Muscle of leg (tissue), 16 donors: ENCODE measurements at places on chromosomes 1 and 21.

- peak; percentile 43 for DNase-seq
Observed at GRCh38 chr1:4658643-4659628, 4.5 kb downstream of the AJAP1 start.

DNA sequence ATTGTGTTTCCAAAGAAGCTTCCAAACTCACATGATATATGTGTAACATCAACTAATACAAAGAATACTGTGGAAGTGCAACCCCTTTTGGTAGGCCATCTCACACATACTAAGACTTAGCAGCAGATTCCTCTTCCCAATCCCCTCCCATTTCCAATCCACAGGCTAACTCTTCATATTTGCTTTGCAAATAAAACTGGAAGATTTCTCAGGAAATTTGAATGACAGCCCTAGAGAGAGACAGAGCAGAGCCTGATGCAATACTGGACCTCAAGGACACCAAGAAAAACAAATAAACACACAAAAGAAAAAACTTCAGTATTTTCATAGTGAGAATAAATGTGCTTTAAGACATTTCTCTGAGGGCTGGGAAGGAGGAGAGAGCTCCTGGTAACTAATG is 190.2 kb upstream of the BRINP3 start:
- no peak for DNase-seq

DNA sequence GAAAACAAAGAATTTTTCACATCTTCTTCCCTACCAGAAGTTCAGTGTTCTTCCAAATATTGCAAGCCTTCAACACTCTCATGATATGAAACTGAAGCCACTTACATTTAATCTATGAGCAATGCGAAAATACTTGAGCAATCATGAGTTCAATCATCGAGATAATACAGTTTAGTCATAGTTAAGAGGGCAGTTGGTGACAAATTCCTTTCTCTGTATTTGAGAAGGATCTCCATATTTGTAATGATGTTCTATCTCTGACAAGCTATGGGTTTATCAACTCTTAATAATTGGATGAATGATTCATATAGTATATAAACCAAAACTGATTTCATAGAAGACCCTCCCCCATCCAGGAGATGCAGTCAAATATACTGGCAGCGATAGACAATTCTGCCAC is 29.7 kb upstream of the PYHIN1 start:
- no peak for DNase-seq

DNA sequence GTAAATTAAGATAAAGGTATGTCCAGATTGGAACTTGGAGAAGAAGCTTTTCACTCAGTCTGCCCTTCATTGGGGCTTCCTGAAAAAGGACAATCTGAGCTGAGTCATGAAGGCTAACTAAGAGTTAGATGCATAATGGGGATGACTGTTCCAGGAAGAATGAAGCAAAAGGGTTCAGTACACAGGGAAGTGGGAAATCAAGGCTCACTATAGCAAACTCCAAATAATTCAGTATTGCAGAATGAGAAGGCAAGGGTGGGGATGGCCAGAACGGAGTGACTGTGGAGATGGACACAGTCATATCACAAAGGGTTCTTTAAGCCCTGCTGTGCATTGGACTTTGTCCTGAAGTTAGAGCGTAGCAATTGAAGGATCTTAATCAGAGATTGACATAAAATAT is 158.3 kb downstream of the FGGY start:
- no peak for DNase-seq

DNA sequence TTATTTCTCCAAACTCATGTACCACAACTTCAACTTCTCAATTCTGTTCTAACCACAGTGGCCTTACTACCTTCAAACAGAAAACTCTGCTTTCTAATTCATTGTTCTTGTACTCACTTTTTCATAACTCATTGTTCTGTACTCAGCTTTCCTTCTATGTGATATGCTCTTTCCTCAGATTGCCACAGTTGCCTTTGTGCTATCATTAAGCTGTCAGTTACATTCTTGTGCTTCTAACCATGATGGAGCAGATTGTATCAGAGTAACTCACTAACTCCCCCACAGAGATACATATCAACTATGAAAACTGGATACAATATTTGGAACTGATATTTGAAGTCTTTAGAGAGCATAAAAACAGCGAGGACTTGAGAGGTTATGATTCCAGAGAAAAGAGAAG is 1213.7 kb downstream of the KCNT2 start:
- no peak for DNase-seq

- DNase-seq, result no peak
Observed at GRCh38 chr1:205481629-205482151, 22.8 kb upstream of the CDK18 start.
